Esophagus mucosa (tissue), 1 donor: ENCODE measurements at places on chromosomes 5 and 9.

GRCh38 chr5:122607818-122608217 is 167.1 kb upstream of the SNX2 start:
- no peak for ATAC-seq

- no peak for ATAC-seq
Measured at GRCh38 chr9:37836386-37836785, 35.8 kb downstream of the DCAF10 start.

- no peak for ATAC-seq
Measured at GRCh38 chr5:31632460-31632859, 6.5 kb upstream of the PDZD2 start.

GRCh38 chr9:34588671-34589635 is 571 bp downstream of the CNTFR start:
- no peak for ATAC-seq

DNA sequence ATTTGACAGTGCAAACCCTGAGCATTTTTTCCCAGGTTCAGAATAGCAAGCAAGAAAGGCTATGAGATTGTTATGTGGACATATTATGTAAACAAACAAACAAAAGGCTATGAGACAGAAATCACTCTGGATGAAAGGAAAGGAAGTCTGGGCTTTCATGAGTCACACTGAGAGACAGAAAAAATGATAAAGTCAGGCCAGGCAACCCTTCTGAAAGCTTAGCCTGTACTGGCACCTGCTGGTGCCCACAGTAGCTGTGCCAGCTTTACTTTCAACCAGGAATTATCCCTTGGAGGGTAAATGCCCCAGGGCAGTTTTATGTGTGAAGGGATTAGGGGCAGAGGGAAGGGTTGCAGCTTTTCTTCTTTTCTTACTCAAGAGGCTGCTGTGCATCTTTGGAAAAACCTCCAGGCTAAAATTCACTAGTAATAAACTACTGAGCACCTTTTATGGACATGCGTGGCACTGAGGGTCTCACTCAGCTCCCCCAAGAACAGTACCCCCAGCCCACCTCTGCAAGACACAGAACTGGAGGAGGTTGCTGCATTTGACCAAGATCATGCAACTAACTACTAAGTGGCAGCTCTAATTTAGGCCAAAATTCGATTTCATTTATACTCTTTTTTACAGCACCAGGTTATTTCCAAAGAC is 41.7 kb downstream of the ACTL7B start:
- peak; percentile 96 for ATAC-seq

DNA sequence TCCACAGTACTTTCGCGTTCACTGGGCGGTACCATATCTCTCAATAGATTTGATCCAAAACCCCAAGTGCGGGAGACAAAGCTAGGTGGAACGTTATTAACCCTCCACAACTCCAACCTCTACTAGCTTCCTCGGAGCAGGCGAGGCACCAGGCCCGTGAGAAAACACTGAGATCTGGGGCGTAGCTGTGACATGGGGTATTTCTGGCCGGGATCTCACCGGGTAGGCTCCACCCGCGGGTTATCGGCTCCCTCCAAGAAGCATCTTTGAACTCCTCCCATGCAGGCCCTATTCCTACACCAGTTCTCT is 350 bp upstream of the SLC25A46 start:
- ATAC-seq, result peak; percentile 74
